ENCODE measurements at places on chromosomes 16 and 17. TPM values are rescaled to one million over a fixed set of nuclear protein-coding genes. Genes with fewer than 3 reads are reported as not detected.

DNA sequence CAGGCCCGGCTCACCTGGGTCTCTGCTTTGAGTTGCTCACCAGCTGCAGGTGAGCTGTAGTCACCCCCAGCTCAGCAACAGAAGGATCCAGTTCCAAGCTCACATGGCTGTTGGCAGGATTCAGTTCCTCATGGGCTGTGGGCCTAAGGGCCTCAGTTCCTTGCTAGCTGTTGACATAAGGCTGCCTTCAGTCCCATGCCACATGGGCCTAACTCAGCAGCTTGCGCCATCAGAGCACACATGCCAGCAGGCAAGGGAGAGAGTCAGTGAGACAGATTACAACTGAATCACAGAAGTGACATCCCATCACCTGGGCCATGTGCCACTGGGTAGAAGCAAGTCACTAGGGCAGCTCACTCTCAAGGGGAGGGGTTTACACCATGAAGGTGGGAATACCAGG lies 24.7 kb downstream of the PSMD7 start:
- H3K4me3 ChIP-seq: no peak overlapping the region
- H3K27ac ChIP-seq: no peak overlapping the region
- no peak for DNase-seq
- H3K4me1 ChIP-seq: no peaks in the 10 kb centered on the region
- no peaks in the 10 kb centered on the region for H3K27me3 ChIP-seq

DNA sequence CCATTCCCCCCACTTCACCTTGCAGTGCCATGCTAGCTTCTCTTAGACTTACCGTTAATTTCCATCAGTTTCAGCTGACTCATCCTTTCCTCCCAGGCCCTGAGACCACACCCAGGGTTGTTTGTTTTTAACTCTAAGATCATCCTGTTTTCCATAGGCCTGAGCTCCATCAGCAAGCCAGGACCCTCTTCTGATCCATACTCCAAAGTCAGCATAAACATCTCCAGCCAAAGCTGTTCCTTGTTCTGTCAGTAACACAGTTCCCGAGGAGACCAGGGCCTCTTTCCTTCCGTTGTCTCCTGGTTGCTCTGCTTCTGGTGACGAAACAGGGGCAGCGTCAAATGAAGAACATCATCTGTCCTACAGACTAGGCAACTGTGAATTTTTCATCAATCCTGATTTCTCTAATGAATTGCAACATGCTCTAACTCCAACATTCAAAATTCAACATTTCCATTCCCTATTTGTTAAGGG lies 83.8 kb upstream of the HNF1B start:
- H3K4me3 ChIP-seq: no peak overlapping the region
- H3K36me3 ChIP-seq: no peaks in the 10 kb centered on the region

DNA sequence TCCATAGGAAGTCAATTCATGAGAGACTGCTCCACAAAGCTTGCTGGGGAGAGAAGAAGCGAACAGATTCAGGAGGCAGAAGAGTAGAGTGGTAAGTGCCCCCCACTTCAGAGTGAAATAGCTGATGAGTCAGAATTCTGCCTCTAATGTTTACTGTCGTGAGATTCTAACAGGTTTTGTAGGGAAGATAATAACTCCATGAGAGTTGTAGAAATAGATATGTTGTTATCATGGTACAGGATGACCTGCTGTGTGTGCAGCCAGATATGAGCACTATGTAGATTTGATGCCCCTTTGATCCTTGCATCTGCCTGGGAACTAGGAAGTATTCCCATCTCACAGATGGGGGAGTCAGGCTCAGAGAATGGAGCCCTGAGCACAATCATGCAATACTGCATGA lies 502.4 kb upstream of the CDH11 start:
- DNase-seq: no peak
- no peak overlapping the region for H3K27ac ChIP-seq
- H3K36me3 ChIP-seq: no peaks in the 10 kb centered on the region
- H3K4me3 ChIP-seq: no peak overlapping the region
- no peaks in the 10 kb centered on the region for H3K27me3 ChIP-seq

- H3K27ac ChIP-seq: no peak overlapping the region
- H3K4me3 ChIP-seq: no peak overlapping the region
- H3K36me3 ChIP-seq: peaks cover 8% of the 10 kb centered on the region
- no peak for DNase-seq
These were observed 4.3 kb downstream of the SPATA2L start for GRCh38 chr16:89697161-89697615.

KRT40 gene
- not detected for total RNA-seq

NRN1L gene
- 0.76 TPM for total RNA-seq

GP1BA gene
- not detected for total RNA-seq

DNA sequence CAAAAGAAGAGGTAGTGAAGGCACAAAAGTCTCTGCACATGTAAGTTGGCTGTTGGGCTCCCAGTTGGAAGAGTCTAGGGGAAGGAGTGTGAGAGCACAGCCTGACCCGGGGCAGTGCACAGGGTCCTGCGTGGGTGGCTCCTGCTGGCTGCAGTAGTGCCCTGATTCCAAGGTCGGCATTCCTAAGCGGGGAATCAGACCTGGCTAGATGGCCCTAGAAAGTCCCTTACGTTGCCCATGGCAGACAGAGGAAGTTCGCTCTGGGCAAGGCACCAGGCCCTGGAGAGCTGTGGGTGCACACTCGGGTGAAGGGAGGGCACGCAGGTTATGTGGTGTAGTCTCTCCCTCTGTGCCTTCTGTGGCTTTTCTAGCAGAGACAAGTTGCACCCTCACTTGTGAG lies 22.8 kb upstream of the SLC5A11 start:
- H3K27ac ChIP-seq: no peak overlapping the region
- H3K4me3 ChIP-seq: no peak overlapping the region
- no peaks in the 10 kb centered on the region for H3K27me3 ChIP-seq
- H3K36me3 ChIP-seq: peaks cover 62% of the 10 kb centered on the region
- H3K4me1 ChIP-seq: no peaks in the 10 kb centered on the region

KCNH6 gene
- not detected for total RNA-seq

KDM8 gene
- 9.7 TPM for total RNA-seq

Data from activated CD4-positive, alpha-beta memory T cell treated with anti-CD3 and anti-CD28 coated beads for 36 hours (primary cell).